NCI-H1694 treated with DMSO at 0.1 percent for 48 hours (cell line): ENCODE measurements at places on chromosomes 3 and 15.

- DNase-seq: no peak
Measured at GRCh38 chr15:31752065-31752762, 278.1 kb upstream of the CHRNA7 start.

- no peak for DNase-seq
Measured at GRCh38 chr3:128949158-128949557, 44.7 kb downstream of the CFAP92 start.

- no peak for DNase-seq
Measured at GRCh38 chr3:94453864-94454263, 391.0 kb downstream of the NSUN3 start.

DNA sequence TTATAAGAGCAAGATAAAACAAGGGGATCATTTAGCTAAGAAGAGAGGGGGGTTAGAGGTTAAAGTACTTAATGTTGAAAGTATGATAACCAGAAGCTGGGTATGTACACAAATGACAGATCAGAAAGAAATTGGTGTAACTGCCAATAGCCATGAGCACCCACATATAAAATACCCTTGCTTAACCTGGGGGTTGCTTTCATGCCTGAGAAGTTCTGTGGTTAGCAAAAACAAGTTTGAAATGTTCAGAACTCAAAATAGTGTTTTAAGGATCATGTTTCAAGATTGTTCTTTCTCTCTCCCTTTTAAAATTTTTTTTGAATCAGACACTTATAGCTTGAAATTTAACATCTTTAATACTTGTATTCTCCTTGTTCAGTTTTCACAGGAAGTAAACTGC, 321.4 kb upstream of the GBE1 start:
- no peak for DNase-seq

DNA sequence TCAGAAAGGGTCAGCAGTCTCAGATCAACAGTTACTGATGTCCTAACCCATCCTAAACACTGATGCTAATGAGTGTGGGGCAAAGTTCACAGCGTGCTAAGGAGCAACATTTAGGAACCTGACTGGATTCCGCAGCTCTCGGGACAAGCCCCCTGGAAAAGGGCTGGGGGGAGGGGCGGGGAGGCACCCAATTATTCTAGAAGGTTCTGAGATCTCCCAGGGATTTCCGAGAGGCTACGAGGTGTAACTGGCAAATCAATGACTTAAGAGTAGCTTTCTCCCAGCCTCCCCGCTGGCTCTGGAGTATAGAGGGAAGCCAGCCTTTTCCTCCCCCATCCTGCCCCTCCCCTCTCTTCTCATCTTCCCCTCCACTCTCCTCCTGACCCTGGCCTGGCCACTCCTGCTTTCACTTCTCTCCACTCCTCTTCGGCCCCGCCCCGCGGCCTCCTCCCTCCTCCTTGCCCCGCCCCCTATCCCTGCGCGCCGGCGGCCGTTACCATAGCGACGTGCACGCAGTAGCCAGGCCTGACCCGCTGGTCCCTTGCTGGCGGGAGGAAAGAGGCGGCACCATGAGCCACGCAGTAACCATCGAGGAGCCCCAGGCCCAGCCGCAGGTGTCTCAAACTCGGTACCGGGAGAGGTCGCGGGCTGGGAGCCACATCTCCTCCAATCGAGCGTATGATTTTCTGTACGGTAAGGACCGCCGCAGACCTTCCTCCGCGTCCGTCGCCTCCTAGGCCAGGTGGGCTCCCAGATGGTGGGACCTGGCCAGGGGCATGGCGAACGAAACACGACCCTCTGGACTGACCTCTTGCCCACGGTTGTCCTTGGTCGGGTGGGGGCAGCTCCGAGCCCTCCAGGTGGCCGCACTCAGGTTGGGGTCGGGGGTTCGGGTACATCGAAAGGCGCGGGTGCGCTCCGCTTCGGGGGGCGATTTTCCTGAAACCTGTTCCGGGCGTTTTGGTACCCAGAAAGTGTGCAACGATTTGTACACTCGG, at the start of gene CFAP91:
Gene CFAP91 (plus strand): TSS at position 493 of the 998 bp plus-strand sequence. CDS start 77 bp downstream, at position 570.
- no peak for DNase-seq

DNA sequence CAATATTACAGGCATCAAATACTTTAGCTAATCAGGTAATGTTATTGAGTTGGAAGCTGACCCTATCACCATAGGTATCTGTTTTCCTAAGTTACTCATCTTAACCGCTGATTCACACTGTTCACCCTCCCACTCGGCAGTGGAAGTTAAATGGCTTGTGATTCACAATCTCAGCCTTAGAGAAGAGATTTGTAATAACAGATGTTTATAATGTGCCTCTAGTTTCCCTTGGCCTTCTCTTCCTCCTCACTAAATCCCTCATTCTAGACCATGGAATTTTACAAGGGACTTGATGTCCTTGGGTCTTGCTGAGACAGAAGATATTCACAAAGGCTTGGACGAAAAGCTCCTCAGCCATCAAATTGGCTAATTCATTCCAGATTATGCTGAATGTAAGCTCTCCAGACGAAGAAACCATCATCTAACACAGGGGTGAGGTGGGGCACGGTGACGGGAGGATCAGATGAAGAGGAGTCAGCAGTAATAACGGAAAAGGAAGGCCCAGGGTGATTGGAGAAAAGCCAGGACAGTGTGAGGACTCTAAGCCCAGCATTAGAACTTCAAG, 931.7 kb downstream of the MCTP2 start:
- no peak for DNase-seq

DNA sequence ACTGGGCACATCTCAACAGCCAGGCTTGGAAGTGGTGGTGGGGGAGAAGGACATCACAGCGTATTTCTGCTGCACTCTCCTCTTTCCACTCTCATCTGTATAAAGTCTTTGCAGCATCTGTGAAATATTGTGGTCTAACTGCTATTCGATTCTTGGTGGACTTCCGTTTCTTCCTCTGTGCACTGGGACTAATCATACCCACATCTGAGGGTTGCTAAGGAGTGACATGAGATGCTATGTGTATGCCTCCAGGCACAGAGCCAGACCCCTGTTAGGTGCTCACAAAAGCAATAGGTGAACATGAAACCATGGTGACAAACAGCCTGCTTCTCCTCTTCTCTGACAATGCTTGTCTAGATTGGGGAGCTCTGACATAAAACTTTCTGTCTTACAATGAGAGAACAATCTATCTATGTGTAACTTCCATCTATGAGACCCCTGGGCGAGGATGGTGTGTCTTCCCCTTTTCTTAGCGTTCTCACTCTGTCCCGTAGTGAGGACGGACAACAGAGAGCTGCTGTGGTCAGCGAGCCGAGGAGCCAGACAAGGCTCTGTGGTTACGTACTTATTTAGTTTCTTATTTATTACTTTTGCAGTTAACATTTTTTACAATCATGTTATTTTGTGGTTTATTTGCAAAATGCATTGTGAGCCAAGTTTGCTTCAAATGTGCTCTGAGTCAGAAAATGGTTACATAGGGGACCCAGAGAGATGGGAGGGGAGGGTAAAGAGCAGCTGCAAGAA, 196.7 kb upstream of the TPRG1 start:
- DNase-seq: no peak

DNA sequence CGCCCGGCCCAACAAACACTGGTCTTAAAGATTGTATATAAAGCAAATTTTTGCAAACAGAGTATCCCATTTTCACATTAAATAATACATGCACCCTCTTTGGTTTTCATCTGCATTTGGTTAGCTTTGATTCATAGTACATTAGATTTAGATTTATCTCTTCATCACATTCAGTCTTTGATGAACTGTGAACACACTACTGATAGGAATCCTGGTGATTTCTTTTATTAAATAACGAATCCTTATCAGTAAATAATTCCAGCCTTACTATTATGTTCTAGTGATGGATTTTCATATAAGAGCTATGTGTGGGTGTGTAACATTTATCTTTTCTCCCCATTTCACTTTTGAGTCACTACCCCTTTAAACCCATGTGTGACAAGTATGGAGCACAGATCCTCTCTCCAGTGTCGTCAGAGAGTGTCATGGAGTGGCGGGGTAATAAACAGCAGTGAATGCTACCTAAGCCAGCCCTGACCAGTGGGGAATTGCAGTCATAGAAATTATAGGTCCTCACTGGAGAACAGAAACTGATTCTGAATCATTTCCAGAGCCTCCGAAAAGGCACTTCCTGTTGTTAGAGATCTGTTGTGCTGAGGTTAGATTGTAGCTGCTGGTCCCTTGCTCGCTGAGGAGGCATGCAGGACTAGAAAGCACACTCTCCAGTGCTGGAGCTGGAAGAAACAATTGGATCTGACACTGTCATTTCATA, 22.0 kb downstream of the SLC7A14 start:
- no peak for DNase-seq

DNA sequence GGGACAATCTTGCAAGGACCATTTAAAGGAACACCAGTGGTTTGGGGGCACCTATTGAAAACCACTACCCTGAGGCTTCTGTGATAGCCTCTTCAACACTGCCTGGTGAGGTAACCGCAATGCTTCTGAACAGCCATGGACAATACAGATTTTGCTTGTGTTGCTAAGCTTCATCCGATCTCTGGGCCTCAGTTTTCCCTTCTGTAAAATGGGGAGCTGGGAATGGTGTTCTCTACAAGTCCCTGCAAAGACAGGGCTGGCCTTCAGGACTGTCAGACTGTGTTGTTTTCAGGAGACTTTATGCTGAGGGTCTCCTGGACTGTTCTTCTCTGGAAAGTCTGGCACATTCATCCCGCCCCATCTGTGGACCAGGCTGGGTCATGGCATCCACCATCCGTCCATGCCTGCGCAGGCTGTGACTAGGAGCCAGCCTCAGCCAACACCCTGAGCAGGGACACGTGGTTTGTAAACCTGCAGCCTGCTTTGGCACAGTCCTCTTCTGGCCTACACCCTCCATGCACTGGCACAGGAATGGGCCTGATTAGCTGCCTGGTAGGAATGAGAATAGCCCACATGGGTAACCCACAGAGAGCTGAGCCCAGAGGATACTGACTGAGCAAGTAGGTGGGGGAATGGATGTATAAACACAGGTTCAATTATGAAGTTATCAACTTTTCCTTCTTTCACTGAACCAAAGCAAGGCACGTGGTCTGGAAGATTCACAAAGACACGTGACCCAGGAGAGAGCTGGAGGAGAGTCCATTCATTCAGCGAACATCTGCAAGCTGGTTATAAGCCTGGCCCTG, 55.3 kb downstream of the ROPN1B start:
- DNase-seq: no peak

GRCh38 chr3:143727391-143727790, 120.9 kb downstream of the SLC9A9 start:
- no peak for DNase-seq

- DNase-seq: no peak
Measured at GRCh38 chr15:32774022-32774421, 56.2 kb downstream of the GREM1 start.

GRCh38 chr3:133443649-133444422, 44.0 kb downstream of the BFSP2 start:
- peak; percentile 56 for DNase-seq

DNA sequence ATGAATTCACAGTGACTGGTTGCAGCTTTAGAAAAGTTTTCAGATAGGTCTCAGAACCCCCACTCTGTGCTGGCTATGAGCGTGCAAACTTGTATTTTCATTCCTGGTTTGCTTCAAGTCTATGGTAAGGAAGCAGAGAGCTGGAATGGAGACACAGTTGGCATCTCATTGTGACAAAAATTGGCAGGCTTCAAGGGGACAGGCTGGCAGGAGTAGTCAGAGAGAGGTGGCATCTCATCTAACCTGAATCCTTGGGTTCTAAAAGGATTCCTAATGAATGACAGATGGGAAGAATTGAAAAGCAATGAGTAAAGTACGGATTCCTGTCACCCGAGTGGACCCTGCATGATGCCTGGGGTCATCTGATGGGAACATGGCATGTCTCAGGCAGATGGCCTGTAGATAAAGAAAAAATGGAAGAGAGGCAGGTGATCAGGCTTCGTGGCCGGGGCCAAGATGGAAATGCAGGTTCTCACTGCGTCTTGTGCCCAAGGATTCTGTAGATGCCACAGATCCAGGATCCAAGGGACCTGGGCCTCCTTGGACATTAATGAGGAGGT, 89.4 kb upstream of the ABHD17C start:
- no peak for DNase-seq

GRCh38 chr3:62679988-62680387, 195.2 kb downstream of the CADPS start:
- DNase-seq: no peak

DNA sequence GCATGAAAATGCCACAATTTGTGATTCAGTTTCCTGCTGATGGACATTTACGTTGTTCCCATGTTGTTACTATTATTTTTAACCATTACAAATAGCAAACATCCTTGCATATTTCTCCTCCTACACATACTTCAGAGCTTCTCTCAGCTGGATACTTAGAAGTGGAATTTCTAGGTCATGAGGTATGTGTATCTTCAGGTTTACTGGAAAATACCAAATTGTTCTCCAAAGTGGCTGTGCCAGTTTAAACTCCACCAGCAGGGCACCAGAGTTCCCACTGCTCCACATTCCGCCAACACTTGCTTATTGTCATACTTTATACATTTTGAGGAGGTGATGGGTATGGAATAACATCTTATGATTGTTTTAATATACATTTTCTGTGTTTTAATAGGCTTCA, 45.7 kb downstream of the PRR23E start:
- no peak for DNase-seq

DNA sequence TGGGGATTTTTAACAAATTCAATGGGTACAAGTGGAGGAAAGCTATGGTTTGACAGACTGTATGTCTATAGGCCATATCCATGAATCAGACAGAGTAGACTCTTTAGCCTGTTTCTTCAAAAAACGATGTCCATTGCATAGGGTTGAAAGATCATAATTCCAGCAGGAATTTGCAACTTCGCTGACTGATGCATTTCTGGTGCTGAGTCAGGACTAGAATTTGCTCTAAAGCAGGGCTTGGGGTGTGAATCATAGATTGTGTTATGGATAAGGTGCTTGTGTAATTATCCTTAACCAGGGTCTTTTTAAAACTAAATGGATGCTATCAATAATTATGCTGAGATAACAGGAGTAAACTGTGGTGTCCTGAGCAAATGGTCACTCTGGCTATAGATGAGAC, 200.4 kb upstream of the TBC1D5 start:
- DNase-seq: no peak

- DNase-seq: no peak
Measured at GRCh38 chr15:25710184-25710583, 152.9 kb downstream of the ATP10A start.

GRCh38 chr3:149226776-149227175, 5.1 kb upstream of the CP start:
- DNase-seq: no peak

DNA sequence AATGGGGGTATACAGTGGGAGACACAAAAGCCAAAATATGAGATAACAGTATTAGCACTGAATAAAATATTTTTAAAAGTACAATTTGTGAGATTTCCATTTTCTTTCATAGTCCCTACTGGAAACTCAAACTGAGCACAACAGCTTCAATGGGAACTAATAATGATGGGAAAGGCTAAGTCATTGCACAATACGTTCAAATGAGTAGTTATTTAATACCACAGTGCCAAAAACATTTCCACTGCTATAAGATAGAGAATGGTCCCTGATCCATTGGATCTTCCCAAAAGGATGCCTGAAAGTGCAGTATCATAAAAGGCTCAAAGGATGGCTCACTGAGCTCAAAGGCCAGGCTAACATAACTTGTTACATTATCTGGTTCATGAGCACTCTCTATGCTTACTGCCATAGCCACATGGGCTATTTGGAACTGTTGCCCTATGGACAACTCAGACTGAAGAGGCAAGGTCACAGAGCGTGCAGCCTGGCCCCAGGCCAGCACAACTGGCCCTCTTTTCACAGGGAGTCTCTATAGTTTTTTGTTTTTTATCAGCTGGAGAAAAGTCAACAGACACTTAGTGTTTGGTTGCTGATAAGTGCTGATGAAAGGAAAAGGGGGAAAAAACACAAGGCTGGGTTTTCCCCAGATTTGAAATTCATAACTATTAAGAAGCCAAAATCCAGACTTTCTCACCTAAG, 54.1 kb upstream of the PPIB start:
- DNase-seq: no peak

- no peak for DNase-seq
Measured at GRCh38 chr3:149512073-149512782, 37.7 kb downstream of the TM4SF4 start.
